ENCODE measurements at places on chromosomes 13 and 19.

- no peak for DNase-seq
Measured at GRCh38 chr13:93460005-93460404, 233.4 kb downstream of the GPC6 start.

- DNase-seq = no peak
Measured at GRCh38 chr13:50873467-50873866, 30.0 kb upstream of the DLEU7 start.

DNA sequence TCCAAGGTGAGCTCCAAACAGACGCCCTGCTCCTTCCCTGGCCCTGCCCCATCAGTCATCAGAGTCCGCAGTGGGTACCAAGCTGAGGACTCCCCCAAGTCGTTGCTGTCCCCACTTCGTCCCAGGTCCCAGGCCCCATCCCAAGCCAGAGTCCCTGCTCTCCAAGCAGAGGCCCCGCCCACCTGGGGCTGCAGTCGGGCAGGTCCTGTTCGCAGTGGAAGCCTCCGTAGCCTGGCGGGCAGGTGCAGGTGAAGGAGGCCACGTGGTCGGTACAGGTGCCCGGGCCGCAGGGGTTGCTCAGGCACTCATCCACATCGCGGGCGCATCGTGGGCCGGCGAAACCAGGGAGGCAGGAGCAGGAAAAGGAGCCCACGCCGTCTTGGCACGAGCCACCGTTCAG lies 19.4 kb downstream of the NOTCH3 start:
- no peak for DNase-seq

DNA sequence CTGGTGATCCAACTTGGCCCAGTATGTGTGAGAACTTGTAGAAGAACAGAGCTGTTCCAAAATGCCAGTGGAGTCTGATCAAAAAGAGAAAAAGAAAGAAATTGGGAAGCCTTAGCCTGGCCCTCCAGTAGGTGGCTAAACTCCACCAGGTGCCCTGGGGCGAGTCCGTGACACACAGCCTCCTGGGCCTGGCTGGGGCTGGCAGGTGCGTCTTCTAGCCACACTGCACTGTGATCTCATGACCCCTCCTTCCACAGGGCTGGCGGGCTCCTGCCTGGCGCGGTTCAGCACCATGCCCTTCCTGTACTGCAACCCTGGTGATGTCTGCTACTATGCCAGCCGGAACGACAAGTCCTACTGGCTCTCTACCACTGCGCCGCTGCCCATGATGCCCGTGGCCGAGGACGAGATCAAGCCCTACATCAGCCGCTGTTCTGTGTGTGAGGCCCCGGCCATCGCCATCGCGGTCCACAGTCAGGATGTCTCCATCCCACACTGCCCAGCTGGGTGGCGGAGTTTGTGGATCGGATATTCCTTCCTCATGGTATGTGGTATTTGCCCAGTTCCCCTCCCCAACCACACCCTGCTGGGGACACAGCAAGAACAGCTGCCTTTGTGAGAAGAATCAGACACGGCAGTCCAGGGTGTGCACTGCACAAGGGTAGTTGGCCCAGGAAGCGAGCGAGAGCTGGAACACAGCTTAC lies 53.7 kb downstream of the RAB20 start:
- no peak for DNase-seq

- no peak for DNase-seq
Measured at GRCh38 chr13:91032104-91032503, 315.4 kb upstream of the MIR17HG start.

- DNase-seq = no peak
Measured at GRCh38 chr19:21638776-21639175, 128.6 kb downstream of the ZNF100 start.

Measured in dermis blood vessel endothelial cell (primary cell).